ENCODE measurements at places on chromosomes 5 and 9.

DNA sequence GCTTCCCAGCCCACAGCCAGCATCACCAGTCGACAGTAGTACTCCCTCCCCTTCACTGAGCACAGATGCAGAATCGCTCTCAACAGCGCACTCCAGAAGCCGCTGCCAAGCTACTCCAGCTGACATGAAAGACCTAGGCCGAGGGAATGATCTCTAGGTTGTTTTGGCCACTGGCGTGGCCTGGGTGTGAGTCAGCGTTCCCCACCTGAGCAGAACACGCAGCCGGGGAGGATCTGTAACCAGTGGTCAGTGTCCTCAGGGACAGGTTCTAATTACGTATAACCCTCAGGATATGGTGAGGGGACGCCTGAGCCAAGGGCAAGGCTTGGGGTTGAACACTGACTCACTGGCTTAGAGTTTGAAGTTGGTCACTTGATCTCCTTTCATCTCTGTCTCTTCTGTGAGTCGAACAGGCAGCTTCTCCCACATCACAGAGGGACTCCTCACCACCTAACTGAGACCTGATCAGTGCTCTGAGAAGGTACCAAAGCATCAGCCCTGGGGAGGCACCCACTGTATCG, 76.9 kb upstream of the IL17B start:
- H3K4me3 ChIP-seq: no peak overlapping the region
- no peak for DNase-seq
- H3K27me3 ChIP-seq: no peaks in the 10 kb centered on the region
- peaks cover 34% of the 10 kb centered on the region for H3K4me1 ChIP-seq
- H3K36me3 ChIP-seq: no peaks in the 10 kb centered on the region

- no peak overlapping the region for H3K27ac ChIP-seq
- H3K27me3 ChIP-seq: no peaks in the 10 kb centered on the region
- no peak overlapping the region for H3K4me3 ChIP-seq
- peaks cover 7% of the 10 kb centered on the region for H3K4me1 ChIP-seq
- no peaks in the 10 kb centered on the region for H3K36me3 ChIP-seq
- DNase-seq: no peak
These were observed 160.9 kb upstream of the NR3C1 start for GRCh38 chr5:143564417-143564816.

- no peaks in the 10 kb centered on the region for H3K27me3 ChIP-seq
- H3K27ac ChIP-seq: no peak overlapping the region
- no peaks in the 10 kb centered on the region for H3K4me1 ChIP-seq
- H3K4me3 ChIP-seq: no peak overlapping the region
These were observed 60.0 kb downstream of the ERAP1 start for GRCh38 chr5:96747720-96748119.

DNA sequence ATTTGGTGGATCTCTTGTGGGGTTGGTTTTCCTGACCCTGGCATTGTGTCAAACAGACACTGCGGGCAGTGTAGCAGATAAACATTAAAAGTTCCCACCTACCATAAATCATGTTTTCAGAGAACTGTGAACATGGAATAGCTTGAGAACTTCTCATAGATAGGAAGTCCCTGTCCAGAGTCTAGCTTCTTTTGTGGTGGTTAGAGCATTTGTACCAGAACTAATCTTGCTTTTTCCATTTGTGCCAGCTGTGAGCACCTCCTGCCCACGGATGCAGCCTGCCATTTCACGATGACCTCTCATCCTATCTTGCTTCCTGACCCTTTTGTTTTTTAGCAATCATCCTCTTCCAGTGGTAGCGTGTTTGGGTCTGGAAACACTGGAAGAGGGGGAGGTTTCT, 61.4 kb downstream of the FAM78A start:
- H3K4me3 ChIP-seq: no peak overlapping the region
- peaks cover 16% of the 10 kb centered on the region for H3K36me3 ChIP-seq
- H3K27ac ChIP-seq: no peak overlapping the region
- no peak for DNase-seq

DNA sequence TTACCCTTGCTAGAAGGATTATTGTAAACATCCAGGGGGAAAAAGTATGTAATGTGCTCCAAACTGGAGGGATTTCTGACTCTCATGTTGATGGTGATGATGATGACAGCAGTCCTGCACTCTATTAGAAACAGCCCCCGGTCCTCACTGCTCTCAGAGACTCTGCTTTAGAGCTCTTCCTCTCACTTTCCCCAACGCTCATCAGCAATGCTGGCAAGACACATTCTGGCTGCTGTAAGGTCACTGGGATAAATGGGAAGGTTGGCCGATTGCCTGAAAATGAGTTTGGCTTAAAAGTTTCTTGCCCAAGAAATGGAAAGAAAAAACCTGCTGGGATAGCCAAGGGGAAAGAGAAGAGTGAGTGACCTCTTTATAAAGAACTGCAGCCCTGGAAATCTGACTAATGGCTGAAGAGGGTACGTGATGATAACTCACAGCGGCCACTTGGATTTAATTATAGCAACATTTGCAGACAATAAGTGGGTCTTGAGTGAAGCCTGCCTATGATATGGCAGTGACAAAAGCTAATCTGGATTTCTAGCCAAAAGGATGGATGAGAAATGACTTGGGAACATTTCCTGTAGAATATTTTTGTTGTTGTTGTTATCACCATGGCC, 235.8 kb downstream of the TMEM38B start:
- DNase-seq: no peak
- no peaks in the 10 kb centered on the region for H3K36me3 ChIP-seq
- no peaks in the 10 kb centered on the region for H3K4me1 ChIP-seq
- no peak overlapping the region for H3K27ac ChIP-seq

GRCh38 chr9:121984726-121985402, 108.2 kb downstream of the TTLL11 start:
- peaks cover 3% of the 10 kb centered on the region for H3K36me3 ChIP-seq
- H3K4me1 ChIP-seq: peaks cover 30% of the 10 kb centered on the region
- no peaks in the 10 kb centered on the region for H3K27me3 ChIP-seq
- H3K4me3 ChIP-seq: no peak overlapping the region

GRCh38 chr5:178336889-178337288, 104.3 kb upstream of the PHYKPL start:
- H3K4me1 ChIP-seq: peaks cover 2% of the 10 kb centered on the region
- no peak for DNase-seq
- no peak overlapping the region for H3K27ac ChIP-seq
- H3K36me3 ChIP-seq: no peaks in the 10 kb centered on the region

DNA sequence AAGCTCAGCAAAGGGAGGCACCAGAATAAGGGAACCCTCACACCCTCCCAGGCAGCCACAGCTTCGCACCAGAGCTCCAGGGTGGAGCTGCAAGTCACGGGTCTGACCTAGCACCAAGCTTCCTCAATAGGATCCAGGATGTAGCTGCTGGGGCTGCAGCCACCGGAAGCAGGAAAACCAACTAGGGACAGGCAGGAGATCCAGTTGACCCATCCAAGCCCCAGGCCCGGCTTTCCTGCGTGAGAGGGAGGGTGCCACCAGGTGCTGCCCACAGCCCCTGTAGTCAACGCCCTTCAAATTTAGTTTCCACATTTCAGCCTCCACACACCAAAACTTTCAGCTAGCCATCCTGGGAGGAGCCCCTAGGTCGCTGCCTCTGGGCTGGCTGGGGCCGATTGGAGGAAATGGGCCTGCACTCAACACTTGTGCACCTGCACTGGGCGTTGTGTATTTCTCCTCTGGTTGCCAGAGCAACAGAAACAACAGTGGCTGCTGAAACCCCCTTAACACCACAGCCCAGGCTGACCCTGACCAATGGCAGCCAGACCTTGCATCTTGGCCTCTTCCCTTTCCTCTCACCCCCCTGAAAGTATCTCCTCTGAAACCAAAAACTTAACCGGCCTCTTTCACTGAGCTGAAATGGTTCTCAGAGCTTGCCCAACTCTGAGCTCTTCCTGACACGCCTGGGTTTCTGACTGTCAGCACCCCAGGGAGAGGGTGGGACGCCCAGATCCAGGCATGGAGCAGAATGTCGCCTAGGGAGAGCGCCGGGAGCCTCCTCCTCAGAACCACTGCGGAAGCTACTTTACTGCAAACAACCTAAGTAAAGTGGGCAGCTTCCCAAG, 226.5 kb upstream of the MAP3K1 start:
- no peak for DNase-seq
- H3K27ac ChIP-seq: no peak overlapping the region
- peaks cover 17% of the 10 kb centered on the region for H3K4me1 ChIP-seq
- no peaks in the 10 kb centered on the region for H3K27me3 ChIP-seq
- no peak overlapping the region for H3K4me3 ChIP-seq

DNA sequence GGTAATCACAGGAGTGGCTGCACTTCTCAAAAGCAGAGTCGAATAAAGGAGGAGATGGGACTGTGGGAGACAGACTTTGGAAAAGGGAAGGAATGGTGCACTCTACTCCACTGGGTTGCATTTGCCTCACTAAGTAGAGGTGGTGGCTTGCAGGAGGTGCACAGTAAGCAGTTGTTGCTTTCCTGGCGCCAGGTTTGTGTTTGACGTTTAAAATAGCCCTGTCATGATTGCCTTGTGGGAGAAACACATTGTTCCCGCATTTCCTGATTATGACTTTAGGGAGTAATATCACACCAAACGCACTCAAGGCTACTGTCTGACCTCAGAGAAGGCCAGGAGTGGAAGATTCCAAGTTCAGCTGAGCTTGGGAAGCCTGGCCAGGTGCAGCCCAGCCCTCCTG, 36.7 kb downstream of the DMRT1 start:
- H3K36me3 ChIP-seq: no peaks in the 10 kb centered on the region
- H3K27ac ChIP-seq: no peak overlapping the region
- DNase-seq: no peak
- no peaks in the 10 kb centered on the region for H3K4me1 ChIP-seq

GRCh38 chr9:94802793-94803192, 76.3 kb downstream of the AOPEP start:
- DNase-seq: no peak
- H3K4me3 ChIP-seq: peak overlapping the region; percentile 51
- H3K27me3 ChIP-seq: no peaks in the 10 kb centered on the region
- H3K27ac ChIP-seq: peak overlapping the region; percentile 96

- no peaks in the 10 kb centered on the region for H3K36me3 ChIP-seq
- DNase-seq: no peak
- H3K4me3 ChIP-seq: no peak overlapping the region
- H3K4me1 ChIP-seq: no peaks in the 10 kb centered on the region
- no peak overlapping the region for H3K27ac ChIP-seq
These were observed 317.6 kb downstream of the TLE4 start for GRCh38 chr9:79889369-79889768.

DNA sequence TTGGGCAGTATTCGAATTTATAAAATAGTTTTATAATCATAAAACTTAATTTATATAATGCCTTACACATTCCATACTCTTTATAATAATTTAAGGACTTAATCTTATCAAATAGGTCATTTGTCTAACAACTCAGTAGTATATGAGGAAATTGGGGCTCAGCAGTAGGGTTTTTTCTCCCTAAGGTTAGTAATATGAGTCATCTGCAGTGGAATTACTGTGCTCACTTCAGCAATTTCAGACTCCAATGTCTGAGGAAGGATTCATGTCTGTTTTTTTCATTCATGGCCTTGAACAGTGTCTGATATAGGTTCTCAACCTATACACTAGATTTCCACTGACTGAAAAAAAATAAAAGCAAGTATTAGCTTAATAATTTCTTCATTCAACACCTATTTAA, 7.4 kb downstream of the DMRTA1 start:
- no peaks in the 10 kb centered on the region for H3K4me1 ChIP-seq
- no peaks in the 10 kb centered on the region for H3K27me3 ChIP-seq
- no peak overlapping the region for H3K27ac ChIP-seq
- no peak for DNase-seq

- H3K36me3 ChIP-seq: no peaks in the 10 kb centered on the region
- peak overlapping the region; percentile 70 for H3K4me3 ChIP-seq
- peaks cover 47% of the 10 kb centered on the region for H3K4me1 ChIP-seq
- DNase-seq: no peak
- no peak overlapping the region for H3K27ac ChIP-seq
- H3K27me3 ChIP-seq: no peaks in the 10 kb centered on the region
These were observed 1.7 kb downstream of the SLIT3 start for GRCh38 chr5:169299191-169299662.

DNA sequence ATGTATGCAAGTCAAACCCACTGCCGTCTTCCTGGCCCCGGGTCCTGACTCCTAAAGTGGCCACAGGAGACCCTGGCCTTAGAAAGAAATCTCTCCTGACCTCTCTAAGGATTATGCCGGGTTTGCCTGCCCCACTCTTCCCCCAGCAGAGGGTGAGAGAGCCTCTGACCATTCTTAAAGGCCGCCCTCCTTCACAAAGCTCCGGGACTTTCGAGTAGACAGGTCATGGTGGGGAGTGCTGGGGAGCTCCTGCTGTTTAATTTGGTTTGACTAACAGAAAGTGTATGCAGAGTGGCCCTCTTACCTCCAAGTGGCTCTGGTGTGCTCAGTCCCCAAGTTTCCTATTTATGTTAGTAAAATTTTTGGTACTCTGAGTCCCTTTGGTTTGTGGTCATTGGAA, 111.8 kb downstream of the LRRC70 start:
- DNase-seq: no peak
- H3K36me3 ChIP-seq: no peaks in the 10 kb centered on the region
- H3K27me3 ChIP-seq: no peaks in the 10 kb centered on the region
- H3K4me3 ChIP-seq: no peak overlapping the region

Data from thoracic aorta (tissue), 2 donors.